ENCODE measurements at places on chromosomes 13 and 19. TPM values are rescaled to one million over a fixed set of nuclear protein-coding genes. Genes with fewer than 3 reads are reported as not detected.

Gene SIGLEC11
- not detected for total RNA-seq

Gene ADM5
- total RNA-seq = 2.6 TPM

GRCh38 chr13:44713788-44714469 is 137.8 kb upstream of the TSC22D1 start:
- ATAC-seq = peak; percentile 91

Gene CRX
- total RNA-seq = 3.6 TPM

DNA sequence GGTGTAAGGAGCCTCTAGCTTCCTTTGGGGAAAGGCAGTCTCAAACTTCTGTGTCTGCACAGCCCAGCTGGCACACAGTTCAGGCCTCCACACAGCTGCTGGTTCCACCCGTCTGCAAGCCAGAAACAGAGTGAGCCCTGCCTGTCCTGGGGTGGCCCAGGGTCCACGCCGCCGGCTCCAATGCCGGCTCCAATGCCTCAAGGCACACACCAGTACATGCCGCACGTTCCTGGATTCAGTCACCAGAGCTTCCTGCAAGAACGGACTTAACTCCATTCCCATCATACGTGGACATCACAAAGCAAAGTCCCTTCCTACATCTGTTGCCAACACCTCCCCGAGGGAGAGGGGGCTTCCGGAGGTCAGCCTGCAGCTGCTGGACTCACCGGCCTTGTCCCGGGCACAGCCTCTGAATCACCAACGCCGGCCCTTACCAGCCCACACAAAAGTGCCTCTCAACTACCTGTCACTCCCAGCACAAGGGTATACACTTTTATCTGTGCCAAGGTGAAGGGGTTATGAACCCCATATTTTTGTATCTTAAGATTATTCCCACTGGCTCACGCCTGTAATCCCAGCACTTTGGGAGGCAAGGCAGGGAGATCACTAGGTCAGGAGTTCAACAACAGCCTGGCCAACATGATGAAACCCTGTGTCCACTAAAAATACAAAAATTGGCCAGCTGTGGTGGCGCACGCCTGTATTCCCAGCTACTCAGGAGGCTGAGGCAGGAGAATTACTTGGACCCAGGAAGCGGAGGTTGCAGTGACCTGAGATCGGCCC is 8.5 kb downstream of the SH3GL1 start:
- peak; percentile 81 for ATAC-seq

- ATAC-seq = no peak
Measured at GRCh38 chr19:38786572-38787265, 2.3 kb upstream of the LGALS7B start.

- ATAC-seq = peak; percentile 3
Measured at GRCh38 chr19:33412601-33413425, 39.3 kb downstream of the CEBPG start.

Gene IGFL3
- not detected for total RNA-seq

Gene AKAP8L
- total RNA-seq = 113 TPM

Gene BRME1
- total RNA-seq = 1.6 TPM

- ATAC-seq = no peak
Measured at GRCh38 chr13:29429286-29429900, 166.1 kb downstream of the SLC7A1 start.

DNA sequence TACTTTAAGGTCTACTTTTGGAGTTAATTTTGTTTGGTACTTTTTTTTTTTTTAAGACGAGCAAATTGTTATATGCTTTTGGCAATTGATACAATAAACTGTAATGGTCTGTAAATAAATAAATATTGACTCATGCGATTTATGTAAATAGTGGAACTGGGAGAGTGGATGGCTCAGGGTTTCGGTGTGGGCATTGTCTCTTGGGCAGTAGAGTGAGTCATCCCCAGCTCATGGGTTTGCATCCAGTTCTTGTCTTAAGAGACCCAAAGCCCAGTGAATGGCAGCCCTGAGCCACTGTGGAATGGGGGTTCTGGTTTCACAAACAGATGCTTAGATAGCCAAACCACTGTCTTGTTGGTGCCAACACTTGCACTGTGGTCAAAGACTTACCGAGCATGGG is 33.0 kb downstream of the FGF9 start:
- ATAC-seq = no peak

Gene MCEMP1
- not detected for total RNA-seq

- ATAC-seq = no peak
Measured at GRCh38 chr13:31937436-31937835, 94.1 kb upstream of the FRY start.

GRCh38 chr19:12721656-12722565 is 1.8 kb downstream of the TNPO2 start:
- peak; percentile 66 for ATAC-seq

Gene ZNF556
- 1.1 TPM for total RNA-seq

Gene FREM2
- 0.76 TPM for total RNA-seq

Gene CRB3
- total RNA-seq = 0.56 TPM

DNA sequence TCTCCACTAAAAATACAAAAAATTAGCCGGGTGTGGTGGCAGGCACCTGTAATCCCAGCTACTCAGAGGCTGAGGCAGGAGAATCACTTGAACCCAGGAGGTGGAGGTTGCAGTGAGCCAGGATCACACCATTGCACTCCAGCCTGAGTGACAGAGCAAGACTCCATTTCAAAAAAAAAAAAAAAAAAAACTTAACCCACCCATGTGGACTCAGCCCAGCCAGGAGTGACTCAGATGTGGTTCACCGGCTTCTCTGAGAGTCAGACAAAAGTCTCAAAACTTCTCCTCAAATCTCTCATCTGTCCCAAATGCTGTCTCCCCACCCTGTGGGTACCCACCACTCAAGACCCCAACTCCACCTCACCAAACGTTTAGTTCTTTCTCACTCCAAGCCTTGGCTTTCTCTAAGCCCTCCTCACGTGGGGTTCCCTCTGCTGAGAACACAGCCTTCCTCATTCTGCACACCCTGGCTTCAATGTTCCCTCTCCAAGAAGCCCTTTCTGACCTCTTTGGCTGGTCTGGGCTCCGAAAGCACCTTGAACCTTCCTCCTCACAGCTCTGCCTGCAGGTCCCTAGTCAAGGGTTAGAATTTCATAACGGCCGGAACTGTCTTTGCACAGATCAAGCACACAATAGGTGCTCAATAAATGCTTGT is 11.1 kb upstream of the RAB3A start:
- ATAC-seq = no peak

- no peak for ATAC-seq
Measured at GRCh38 chr13:29753618-29754472, 96.6 kb downstream of the UBL3 start.

Gene ZNF497
- total RNA-seq = 5.1 TPM

DNA sequence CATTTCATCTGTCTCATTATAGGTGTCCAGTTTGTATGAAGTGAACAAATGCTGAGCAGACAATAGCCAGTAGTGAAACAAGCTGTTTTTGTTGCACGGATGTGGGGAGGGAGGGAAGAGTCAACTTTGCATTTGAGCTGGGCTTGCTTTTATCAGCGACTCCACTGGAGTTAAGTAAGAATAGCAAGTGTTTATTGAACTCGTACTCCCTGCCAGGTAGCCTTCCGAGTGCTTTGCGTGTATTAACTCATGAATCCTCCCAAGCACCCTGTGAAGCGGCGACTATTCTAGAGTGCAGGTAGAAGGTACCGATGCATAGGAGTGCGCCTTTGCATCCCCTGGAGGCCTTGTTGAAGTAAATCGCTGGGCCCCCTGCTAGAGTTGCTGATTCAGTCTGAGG is 4.7 kb upstream of the ZNF444 start:
- ATAC-seq = no peak

Gene GRIN3B
- 0.13 TPM for total RNA-seq

DNA sequence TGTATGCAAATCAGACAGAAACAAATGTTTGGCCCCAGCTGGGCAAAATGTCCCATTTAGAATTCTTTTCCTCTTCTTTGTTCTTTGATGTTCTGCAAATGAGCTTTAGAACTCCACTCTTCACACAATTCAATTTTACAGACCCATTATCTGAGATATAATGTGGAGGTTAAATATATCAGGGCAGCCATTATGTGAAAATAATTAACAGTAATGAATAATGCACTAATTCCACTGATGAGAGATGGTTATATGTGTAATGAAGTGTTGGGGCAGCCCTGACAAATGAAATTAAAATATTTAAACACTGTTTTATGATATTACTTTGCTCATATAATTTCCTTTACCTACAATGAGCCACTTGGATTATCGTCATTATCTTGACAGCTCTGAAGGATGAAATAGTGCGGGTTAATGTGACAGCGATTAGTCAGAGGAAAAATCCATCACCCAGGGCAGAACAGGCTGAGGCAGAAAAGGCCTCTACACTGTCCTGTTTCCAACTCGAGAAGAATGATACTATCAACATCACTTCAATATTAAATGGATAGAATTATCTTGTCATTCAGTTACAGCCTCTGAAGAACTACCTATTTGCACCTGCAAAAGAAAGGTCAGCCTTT is 321.1 kb downstream of the RBM26 start:
- ATAC-seq = no peak

DNA sequence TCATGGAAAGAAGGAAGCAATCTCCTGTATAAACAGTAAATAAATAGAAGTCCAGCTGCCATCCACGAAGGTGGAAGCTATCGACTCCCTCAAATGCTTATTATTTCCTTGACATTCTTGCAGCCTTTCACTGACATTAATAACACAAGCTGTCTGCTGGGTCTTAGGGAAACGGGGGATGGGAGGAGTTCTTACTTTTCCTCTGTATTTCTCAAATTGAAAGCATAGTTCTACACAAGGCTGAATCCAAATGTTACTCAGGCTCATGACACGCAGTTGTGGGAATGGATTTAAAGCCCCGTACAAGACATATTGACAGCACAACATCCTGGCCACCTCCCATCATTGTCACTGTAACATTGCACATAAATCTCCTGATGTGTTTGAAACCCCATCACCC is 4.0 kb downstream of the SERPINE3 start:
- no peak for ATAC-seq

GRCh38 chr19:45275370-45275971 is 24.4 kb downstream of the MARK4 start:
- ATAC-seq = peak; percentile 57

- no peak for ATAC-seq
Measured at GRCh38 chr13:80113714-80114454, 227.0 kb downstream of the SPRY2 start.

Gene PSG11
- total RNA-seq = 0.21 TPM
